ENCODE measurements at places on chromosomes 6 and 20.
A peak's percentile ranks its signal among the peaks of the same experiment; 100 is the strongest.

DNA sequence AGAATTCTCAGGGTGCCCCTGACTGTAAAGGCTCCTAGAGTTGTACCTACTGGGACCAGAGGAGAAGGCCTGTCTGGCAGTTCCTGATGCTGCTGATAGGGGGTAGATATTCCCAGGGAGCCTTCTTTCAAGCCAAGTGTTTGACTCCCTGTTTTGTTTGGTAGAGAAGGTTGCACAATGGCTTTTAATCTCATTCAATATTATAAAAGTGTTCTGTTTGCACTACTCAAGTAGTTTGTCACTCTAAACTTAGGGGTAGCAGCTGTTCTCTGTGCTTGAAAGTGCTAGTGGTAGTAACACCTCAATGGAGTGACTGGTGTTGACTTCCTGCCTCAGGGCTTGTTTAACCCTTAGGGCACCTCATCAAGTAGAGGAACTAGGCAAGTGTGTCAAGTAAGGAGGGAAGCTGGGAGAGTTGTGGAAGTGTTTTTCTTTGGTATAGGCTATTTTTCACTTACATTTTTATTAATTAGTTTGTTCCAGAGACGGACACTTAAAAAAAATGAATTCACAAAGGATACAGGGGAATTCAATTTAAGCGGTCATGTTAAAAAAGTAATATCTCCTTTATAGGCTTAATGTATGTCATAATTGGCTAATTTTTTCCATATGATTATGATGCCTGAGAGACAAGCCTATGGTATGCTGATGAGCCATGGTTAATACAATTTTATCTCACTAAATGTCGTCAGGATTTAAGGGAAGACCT is 38.1 kb downstream of the BICRAL start:
- no peak for DNase-seq

GRCh38 chr6:108359901-108360882 is 65.3 kb downstream of the AFG1L start:
- no peak for DNase-seq

DNA sequence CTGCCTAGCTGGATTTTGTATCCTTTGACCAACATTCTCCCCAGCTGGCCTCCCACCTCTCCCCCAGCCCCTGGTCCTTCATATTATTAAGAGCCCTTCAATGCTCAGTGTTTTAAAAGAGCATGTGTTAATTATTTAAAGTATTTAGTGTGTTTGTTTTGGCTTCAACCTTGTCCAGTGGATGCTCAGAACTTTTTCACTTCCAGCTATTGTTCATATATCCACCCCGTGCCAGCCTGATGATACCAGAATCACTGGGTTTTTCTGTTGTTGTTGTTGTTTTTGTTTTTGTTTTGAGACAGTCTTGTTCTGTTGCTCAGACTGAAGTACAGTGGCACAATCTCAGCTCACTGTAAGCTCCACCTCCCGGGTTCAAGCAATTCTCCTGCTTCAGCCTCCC is 30.4 kb upstream of the SNX9 start:
- no peak for DNase-seq

DNA sequence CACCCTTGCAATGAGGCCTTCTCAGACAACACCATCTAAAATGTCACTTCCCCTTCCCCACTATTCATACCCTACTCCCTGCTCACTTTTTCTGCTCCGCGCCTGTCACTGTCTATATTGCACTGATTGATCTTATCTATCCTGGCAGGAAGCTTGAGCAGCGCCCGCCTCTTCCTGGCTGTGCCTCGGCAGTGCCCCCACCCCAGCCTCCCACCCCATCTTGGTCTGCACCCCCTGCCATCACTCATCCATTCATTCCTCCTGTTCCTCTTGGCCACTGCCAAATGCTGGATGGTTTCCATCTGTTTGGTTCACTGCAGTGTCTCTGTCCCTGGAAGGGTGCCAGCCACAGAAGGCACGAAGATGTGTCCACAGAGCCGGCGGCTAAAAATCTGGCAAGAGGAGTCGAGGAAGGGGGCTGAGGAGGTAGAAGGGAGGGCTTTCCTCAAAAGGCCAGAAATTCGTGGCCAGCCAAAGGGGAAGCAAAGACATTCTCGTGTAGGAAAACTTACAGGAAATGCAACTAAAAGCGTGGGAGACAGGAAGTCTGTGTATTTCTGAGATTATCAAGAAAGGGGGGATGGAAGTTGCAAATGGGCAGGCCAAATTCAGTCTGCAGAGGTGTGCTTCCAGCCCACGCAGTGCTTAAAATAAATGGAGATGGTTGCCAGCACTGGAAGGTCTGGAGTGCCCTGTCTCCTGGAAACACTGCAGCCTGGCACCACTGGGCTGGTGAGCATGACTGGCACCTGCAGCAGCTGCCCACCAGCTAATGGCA is 27.6 kb downstream of the SYNJ2 start:
- DNase-seq, result peak; percentile 77

DNA sequence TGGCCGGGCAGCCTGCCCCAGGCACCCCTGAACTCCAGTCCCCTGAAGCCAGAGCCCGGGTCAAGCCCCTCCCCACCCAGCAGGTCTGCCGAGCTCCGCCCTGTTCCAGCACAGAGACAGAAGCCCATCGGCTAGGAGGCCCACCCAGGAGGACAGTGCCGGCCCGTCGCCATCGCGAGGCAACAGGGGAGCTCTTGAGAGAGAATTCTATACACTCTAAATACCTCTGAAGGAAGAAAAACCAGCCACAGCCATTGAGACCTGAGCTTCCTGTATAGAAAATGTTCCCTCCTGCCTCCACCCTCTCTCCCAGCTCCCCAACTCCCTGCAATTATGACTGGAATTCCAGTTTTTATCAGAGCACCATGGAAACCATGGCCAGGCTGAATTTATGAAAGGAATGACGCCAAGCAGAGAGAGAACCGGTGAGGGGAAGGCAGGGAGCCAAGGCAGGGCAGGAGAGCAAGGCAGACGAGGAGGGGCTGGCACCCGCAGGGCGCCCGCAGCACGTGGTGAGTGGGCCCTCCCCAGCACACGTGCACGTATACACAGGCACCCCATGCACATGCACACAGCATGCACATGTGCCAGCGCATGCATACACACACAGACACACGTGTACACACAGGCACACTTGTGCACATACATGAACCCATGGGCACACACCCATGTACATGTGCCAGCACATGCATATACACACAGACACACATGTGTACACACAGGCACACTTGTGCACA is 27.6 kb upstream of the MRGBP start:
- peak; percentile 6 for DNase-seq
